HuH-7 (cell line): ENCODE measurements at places on chromosomes 6 and 20.

DNA sequence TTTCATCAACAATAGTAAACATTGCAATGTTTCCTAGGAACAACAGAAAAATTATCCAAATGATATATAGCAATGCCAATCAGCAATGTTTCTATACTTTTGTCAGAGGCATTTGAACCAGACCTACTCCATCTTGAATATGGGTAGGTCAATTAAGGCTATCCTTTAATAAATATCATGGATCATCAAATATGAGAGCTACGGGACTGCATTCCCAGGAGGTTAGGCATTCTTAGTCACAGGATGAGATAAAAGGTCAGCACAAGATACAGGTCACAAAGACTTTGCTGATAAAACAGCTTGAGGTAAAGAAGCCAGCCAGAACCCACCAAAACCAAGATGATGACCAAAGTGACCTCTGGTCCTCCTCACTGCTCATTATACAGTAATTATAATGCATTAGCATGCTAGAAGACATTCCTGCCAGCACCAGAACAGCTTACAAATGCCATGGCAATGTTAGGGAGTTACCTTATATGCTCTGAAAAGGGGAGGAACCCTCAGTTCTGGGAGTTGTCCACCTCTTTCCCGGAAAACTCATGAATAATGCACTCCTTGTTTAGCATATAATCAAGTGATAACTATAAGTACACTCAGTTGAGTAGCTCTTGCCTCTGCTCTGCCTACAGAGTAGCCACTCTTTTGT, 8.6 kb upstream of the SERPINB6 start:
- no peak for DNase-seq

DNA sequence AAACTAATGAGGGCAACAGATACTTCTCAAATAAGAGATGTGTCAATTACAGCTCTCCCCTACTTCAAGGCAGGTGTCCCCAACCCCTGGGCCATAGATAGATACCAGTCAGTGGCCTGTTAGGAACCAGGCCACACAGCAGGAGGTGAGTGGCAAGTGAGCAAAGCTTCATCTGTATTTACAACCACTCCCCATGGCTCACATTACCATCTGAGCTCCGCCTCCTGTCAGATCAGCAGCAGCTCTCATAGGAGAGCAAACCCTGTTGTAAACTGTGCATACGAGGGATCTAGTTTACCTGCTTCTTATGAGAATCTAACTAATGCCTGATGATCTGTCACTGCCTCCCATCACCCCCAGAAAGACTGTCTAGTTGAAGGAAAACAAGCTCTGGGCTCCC, 422.1 kb downstream of the GJA1 start:
- no peak for DNase-seq

DNA sequence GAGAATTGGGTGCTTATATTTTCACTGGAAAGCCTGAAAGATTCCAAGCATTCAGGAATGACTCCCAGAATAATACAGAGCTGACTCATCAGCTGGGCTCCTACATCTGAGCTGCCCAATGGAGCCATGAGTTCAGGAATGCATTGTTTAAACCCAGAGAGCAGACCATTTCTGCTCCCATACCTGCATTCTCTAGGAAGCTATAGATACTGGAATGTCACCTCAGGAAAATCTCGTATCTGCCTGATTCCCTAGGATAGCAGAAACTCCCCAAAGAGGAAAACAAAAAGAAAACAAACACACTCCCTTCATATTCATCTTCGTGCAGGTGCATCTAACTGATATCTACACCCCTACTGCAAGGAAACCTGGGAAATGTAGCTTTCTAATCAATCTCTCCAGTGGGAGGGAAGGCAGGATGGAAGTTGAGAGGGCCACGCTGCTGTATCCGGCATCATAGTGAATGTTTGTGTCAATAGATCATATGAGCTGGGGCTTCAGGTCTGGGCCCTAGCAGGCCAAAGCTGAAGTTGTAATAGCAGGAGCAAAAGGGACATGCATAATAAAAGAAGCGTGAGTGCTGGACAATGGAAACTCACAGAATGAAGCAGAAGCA, 8.2 kb upstream of the SLC2A12 start:
- DNase-seq, result no peak

DNA sequence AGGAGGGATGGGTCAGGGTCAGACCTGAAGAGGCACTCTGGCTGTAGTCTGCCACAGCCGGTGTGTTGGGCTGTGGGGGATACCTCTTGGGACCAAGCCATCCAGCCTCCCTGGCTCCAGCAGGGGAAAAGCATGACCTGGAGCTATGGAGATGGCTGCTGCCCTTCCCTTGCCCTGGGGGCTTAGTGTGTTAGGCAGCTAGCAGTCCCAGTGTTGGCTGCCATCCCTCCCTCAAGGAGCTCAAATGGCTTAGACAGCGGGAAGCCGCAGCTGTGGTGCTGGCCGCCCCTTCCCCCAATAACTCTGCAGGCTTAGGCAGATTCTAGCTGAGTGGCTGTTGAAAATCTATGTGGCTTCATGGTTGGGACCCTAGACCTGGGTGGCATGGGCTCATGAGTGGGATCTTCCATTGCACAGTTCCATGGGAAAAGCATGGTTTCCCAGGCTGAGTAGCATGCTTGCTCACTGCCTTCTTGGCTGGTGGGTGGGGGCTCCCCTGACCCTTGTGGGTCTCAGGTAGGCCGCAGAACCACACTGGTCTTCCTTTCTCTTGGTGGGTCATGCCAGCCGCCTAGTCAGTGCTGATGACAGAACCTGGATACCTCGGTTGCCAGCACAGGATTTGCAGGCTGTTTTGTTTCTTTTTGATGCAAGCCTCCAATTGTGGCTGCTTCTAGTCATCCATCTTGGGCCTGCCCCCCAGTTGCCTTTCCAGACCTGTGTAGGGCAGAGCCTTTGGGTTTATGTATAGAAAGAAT, 69.0 kb upstream of the AHI1 start:
- DNase-seq, result no peak

DNA sequence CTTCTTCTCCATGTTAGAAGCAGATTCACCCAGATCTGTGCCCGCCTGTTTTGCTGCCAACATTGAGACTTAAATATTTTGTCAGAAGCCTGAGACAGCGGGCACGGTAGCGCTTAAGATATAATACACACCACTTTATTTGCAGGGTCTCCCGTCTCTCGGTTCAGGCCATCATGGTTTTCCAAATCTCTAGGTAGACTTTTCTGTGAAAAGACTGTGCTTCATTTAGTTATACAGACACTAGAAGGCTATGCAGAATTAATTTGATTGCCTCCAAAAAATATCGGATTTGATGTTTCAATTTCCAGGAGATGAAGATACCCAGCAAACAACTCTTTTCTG, 598 bp downstream of the TBP start:
- DNase-seq, result no peak

DNA sequence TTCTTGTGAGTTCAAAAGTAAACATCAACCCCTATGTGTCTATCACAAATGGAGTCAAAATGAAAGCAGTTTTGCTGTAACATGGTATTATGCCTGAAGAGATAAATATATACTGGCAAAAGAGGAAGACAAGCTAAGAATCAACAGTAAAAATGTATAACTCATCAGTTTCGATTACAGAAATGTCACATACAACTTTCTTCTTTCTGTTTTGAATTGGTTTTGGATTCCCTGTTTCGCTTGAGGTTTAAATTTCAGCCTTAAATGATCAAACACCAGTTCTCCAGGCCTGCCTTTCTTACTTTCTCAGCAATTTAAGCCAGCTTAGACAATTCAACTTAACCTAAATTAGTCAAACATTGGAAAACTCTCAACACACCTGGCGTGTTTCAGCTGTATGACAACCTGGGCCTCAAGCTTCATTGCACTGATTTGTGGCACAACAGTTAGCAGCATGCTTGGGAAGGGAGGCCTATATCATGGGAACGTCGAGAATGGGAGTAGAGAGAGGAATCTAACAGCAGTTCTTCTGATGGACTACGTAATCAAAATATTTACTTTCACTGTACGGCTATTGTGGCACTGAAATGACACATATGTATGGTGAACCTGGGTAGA, 51.9 kb upstream of the MARCKS start:
- no peak for DNase-seq

DNA sequence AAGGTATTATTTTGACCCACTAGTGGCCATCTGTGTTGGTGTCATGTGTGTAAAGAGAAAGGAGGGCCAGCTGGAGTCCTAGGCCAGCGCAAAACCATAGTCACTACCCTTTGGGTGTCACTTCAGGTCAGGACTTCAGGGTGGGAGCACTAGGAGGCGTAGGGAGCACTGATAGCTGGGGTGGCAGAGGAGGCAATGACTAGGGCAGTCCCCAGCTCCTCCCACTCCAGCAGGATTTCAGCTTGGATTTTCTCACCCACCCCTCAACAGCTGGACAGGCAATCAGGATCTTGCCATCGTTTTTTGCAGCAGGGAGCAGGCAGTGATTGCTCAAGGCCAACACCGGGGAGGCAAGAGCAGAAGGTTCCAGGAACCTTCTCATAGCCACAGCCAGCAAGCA, 4.2 kb upstream of the HLA-DOA start:
- DNase-seq, result no peak

GRCh38 chr6:47377971-47378370, 68.3 kb upstream of the TNFRSF21 start:
- no peak for DNase-seq

GRCh38 chr6:51541847-51542246, 545.6 kb downstream of the PKHD1 start:
- DNase-seq, result no peak

GRCh38 chr6:32969685-32970412, 1.5 kb downstream of the BRD2 start:
- DNase-seq, result peak; percentile 55

- DNase-seq, result no peak
Observed at GRCh38 chr6:161319231-161319630, 45.4 kb upstream of the AGPAT4 start.

GRCh38 chr6:128463942-128464341, 56.5 kb downstream of the PTPRK start:
- no peak for DNase-seq

- no peak for DNase-seq
Observed at GRCh38 chr20:43839793-43840199, 74.9 kb upstream of the TOX2 start.

DNA sequence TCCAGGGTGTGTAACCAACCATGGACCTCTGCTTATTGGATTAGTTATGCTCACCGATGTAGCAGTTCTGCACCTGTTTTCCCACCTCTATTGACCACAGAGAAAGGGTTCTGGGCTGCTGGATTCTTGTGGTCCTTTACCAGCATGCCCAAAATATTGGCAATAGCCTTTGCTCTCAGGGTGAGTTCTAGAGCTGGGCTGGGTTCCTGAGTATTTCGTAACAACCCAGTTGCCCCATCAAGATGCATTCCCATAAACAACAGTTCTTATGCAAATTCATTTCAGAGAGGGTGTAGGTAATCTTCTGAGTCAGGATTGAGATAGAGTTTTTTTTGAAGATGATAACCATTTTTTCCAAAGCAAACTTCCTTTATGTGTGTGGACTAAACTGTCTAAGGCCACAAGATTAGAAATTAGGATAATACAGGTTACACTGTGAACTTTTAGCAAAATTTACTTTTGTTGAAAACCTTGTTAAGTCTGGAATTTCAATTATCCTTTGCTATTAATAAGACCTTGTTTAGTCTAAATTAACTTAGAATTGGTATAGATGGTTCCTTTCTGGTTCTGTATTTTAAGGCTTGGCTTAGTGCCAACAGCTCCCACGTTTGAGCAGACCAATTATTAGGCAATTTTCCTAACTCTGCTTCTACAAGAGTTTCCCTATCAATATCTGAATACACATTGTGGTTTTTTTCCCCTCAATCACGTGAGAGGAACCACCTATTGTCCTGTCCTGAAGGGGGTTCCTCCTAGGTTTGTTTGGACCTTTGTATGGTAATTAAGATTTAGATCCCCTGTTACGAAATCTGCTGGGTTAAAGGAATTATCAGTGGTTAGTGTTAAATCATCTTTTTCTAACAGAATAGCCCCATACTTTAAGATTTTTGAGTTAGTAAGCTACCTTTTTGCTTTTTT, 46.1 kb downstream of the TBX18 start:
- DNase-seq, result no peak

GRCh38 chr6:135722190-135722589, 129.3 kb upstream of the PDE7B start:
- no peak for DNase-seq
